ENCODE measurements at places on chromosomes 6 and 20.

DNA sequence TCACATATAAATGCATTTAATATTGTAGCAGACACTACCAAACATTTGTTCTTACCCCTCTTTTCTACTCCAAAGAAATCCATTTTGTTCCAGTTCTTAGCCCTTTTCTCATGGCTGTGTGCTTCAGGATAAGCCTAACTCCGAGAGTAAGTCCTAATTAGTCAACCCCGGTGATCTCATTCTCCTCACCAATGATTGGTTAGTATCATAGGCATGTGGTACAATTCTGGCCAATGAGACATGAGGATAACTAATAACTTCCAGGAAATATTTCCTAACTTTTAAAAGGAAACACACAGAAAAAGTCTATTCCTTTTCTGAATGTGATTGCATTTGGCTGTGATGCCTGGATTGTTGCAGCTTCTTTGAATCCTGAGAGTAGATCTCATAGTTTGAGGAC lies 116.0 kb downstream of the GPR63 start:
- DNase-seq = no peak

DNA sequence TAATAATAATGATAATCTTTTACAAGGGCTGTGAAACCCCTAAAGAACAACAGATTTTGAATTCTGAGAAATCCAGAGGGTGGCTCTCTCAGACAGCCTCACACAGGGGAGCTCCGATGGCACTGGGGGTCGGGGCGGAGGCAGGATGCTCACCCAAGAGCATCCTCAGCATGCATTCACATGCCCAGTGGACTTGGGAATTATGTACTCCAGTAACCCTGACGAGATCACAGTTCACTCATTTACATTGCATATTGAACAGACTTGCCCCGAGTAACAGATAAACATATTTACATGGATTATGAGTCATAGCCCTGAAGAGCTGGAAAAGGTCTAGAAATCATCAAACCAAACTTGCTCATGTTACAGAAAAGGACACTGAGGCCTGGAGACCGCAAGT lies 482.7 kb upstream of the JARID2 start:
- DNase-seq = peak; percentile 31

DNA sequence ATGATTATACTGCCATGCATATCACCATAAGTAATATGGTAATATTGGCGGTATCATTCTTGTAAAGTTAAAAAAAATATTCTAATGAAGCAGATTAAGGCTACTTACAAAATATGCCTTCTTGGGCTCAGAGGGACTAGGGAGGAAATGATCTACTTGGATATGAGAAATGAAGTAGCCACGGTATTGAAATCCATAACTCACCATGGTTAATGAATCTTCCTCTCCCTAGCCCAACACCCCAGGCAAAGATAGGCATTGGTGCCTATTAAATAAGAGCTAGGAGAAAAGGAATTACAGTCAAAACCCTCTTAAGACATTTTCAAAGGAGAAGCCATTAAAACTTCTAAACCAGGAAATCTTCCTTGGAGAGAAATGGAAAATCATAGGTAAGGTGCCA lies 280.5 kb downstream of the TFAP2B start:
- no peak for DNase-seq

DNA sequence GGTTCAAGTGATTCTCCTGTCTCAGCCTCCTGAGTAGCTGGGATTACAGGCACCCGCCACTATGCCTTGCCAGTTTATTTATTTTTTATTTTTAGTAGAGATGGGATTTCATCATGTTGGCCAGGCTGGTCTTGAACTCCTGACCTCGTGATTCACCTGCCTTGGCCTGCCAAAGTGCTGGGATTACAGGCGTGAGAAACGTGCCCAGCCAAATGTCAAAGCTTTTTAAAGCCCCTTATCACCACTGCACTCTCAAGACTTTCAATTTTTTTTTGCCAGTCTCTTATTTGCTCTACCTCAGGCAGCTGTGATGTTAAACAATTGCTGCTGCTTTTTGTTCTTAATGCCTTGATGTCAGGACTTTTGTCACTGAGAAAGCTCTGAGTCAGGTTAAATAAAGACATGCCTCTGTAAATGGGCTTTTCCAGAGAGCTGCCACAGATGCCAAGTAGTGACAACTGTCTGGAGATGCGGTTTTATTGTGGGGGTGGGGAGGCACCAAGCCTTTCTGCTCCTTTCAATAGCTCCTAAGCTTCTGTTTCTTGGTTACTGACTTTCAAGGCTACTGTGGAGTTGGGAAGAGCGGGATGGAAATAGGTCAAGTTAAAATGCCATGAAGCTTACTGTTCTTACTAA lies 29.2 kb downstream of the RSPH3 start:
- no peak for DNase-seq

GRCh38 chr6:152954443-152954842 lies 28.4 kb downstream of the FBXO5 start:
- DNase-seq = no peak

DNA sequence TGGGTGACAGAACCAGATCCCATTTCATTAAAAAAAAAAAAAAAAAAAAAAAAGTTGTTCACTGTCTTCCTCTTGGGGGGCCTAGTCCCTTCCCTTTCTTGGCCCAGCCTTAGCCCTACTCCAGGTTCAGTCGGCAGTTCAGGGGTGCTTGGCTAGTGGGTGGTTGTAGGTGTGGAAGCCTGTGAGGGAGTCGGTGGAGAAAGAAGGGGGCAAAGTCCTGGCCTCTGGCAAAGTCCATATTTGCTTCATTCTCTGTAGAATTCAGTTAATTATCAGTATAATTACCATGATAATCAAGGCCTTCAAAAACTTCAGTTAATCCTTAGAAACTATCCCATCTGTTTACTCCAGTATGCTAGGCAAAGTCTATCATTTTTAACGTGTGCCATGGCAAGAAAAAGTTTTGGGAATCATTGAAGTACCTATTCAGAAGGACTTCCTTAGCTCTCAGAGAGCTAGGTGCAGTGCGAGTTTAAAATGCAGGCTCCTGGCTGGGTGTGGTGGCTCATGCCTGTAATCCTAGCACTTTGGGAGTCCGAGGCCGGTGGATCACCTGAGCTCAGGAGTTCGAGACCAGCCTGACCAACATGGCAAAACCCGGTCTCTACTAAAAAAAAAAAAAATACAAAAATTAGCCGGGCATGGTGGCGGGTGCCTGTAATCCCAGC lies 205.7 kb upstream of the ARG1 start:
- DNase-seq = no peak
